Chondrocyte (in vitro differentiated cells): ENCODE measurements at places on chromosomes 6 and 20. TPM values are rescaled to one million over a fixed set of nuclear protein-coding genes. Genes with fewer than 3 reads are reported as not detected.

DNA sequence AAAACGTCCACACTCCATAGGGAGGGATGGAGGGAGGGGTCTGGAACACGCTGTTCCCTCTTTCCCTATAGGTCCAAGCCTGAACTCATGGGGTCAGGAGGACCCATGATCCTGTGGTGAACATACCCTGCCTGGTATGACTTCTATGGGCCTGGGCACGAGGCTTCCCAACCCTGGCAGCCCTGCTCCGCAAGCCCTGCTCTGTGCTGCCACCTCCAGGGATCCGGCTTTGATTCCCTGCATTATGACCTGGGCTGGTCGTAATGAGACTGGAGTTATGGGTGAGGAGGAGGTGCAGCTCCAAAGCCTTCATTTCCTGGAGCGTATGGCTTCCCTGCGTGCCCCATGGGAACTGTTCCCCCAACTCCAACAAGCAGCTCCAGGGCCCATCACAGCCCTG, 54.9 kb downstream of the CDH22 start:
- no peak overlapping the region for H3K4me3 ChIP-seq
- DNase-seq, result no peak
- H3K27ac ChIP-seq, result no peak overlapping the region

GRCh38 chr20:15918631-15919030, 654.6 kb downstream of the KIF16B start:
- H3K36me3 ChIP-seq, result no peaks in the 10 kb centered on the region
- H3K4me3 ChIP-seq, result no peak overlapping the region
- no peak overlapping the region for H3K27ac ChIP-seq
- no peaks in the 10 kb centered on the region for H3K4me1 ChIP-seq
- peaks cover 10% of the 10 kb centered on the region for H3K27me3 ChIP-seq

GRCh38 chr6:86961455-86962200, 24.3 kb downstream of the HTR1E start:
- H3K36me3 ChIP-seq, result no peaks in the 10 kb centered on the region
- no peaks in the 10 kb centered on the region for H3K4me1 ChIP-seq
- H3K27me3 ChIP-seq, result peaks cover 11% of the 10 kb centered on the region
- no peak for DNase-seq

GRCh38 chr6:106005013-106005412, 81.1 kb upstream of the PRDM1 start:
- H3K4me3 ChIP-seq, result no peak overlapping the region
- no peaks in the 10 kb centered on the region for H3K36me3 ChIP-seq

- no peak overlapping the region for H3K27ac ChIP-seq
- H3K36me3 ChIP-seq, result peaks cover 3% of the 10 kb centered on the region
- peaks cover 34% of the 10 kb centered on the region for H3K4me1 ChIP-seq
- no peaks in the 10 kb centered on the region for H3K27me3 ChIP-seq
- no peak for DNase-seq
- no peak overlapping the region for H3K4me3 ChIP-seq
Observed at GRCh38 chr20:4819901-4820300, 98.2 kb downstream of the PRND start.

- no peak overlapping the region for H3K4me3 ChIP-seq
- DNase-seq, result no peak
- H3K36me3 ChIP-seq, result no peaks in the 10 kb centered on the region
Observed at GRCh38 chr6:13142611-13143010, 185.7 kb downstream of the TBC1D7 start.

DNA sequence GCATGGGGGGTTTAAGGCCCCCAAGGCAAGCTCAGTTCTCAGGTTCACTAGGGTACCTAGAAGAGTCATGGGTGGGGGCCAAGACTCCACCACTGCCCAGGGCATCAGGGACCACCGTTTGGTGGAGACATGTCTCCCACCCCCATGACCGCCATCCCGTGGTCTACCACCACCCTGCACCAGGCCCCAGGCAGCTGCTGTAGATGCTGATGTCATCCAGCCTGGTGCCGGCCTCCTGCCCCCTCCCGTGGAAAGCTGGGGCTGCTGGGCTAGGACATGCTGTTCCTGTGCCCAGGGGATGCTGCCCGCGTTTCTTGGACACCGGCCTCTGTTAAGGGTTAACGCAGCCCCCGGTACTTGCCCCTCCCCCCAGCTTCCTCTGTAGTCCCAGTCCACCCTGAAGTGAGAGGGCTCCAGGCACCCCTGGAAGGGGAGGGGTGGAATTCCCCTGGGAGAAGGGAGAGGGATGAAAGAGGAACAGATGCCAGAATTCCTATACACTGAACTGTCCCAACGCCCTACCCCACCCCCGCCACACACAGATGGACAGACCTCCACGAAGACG, 587 bp downstream of the IP6K3 start:
- H3K36me3 ChIP-seq, result no peaks in the 10 kb centered on the region
- peak overlapping the region; percentile 95 for H3K27ac ChIP-seq
- no peak for DNase-seq
- no peaks in the 10 kb centered on the region for H3K27me3 ChIP-seq
- peak overlapping the region; percentile 67 for H3K4me3 ChIP-seq

HLA-DMA gene
- total RNA-seq, result 3.6 to 5.5 TPM (median 5.4 TPM) in 3 replicates

SAMD10 gene
- 3.8 to 4.7 TPM (median 4.3 TPM) in 3 replicates for total RNA-seq
